ENCODE measurements at places on chromosomes 4 and X.

DNA sequence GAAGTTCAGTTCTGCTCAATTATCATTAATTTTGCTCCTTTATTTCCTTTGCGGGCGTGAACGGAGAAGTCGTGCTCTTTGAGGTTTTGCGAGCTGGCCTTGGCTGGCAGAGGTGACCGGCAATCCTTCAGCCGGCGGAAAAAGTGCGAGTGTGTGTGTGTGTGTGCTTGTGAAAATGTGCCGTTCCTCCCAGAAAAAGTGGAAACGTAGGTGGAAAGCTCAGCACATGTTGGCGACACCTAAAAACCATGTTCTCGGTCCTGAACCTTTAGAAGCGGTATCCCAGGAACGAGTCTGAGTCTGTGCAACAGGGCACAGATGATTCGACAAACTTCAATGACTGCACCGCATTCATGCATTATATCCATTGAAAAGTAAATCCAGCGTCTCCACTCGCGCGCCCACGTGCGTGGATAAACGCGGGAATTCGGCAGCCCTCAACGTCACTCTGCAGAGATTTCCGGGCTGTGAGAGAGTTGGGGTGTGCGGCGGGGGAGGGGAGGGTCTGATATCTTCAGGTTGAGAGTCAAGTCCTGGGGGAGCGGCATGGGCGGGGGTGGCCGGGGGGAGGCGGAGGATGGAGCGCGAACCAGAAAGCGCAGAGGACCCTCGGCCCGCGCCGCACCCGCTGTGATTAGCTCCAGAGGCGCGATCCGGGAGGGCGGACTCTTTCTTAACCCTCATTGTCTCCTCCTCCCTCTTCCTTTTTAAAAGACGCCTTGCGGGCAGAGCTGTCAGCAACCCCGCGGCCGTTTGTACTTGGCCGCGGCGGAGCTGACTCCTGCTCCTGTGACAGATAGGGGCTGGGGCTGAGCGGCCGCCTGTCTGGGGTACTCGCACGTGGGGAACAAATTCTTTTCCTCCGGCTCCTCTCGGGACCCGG lies at the start of gene SHISA3:
Gene SHISA3 (plus strand): TSS at position 737 of the 883 bp plus-strand sequence. CDS start 569 bp downstream, outside the sequence.
- DNase-seq, result peak; percentile 65

GRCh38 chr4:10158333-10158942 lies 41.8 kb upstream of the WDR1 start:
- no peak for DNase-seq

GRCh38 chrX:38694394-38694793 lies 106.9 kb upstream of the MID1IP1 start:
- no peak for DNase-seq

DNA sequence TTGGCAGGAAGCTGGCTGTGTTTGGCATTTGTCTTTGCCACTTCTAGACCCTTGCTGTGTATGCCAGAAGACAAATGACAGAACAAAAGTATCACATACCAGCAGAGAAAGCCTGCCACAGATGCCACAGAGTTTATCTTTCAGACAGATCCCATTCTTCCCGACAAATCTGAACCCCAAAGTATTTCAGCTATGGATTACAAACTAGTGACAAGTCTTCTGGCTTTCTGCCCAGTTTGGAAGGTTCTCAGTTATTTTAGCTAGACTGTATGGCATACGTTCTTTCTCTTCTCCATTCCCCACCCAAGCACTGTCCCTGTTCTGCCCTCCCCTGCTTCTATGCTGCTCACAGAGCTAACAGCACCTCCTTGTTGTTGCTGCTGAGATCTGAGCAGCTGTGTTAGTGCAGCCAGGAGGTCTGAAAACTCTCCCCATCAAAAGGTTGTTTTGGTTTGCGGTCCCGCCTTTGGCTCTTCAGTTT lies 236.7 kb downstream of the FRAS1 start:
- no peak for DNase-seq

DNA sequence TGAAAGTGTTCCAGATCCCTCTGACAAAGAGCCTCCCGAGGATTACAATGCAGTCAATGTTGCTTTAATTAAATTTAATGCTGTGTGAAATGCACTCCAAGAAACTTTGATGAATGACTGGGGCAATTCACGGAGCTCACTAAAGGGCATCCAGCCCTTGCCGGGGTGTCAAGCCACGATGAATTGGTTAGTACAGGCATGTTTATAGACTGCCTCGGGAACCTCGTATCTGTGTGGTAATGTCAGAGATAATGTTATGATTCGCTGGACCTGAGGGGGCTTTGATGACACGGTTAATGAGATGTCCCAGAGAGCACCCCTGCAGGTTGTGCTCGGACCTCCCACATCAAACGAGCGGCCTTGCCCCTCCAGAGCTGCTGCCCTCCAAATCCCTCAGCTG lies 428.8 kb downstream of the NKX6-1 start:
- DNase-seq, result no peak

GRCh38 chr4:166386491-166387360 lies 513.7 kb downstream of the TLL1 start:
- DNase-seq, result no peak
